ENCODE measurements at places on chromosomes 13 and 19.

GRCh38 chr19:56905631-56906150 is 65.2 kb upstream of the PEG3 start:
- DNase-seq: no peak

GRCh38 chr19:7603919-7604318 is 8.3 kb downstream of the CAMSAP3 start:
- no peak for DNase-seq

GRCh38 chr13:74184283-74184682 is 50.1 kb upstream of the KLF12 start:
- no peak for DNase-seq

- DNase-seq: no peak
Measured at GRCh38 chr13:24068472-24068871, 92.0 kb upstream of the SPATA13 start.

DNA sequence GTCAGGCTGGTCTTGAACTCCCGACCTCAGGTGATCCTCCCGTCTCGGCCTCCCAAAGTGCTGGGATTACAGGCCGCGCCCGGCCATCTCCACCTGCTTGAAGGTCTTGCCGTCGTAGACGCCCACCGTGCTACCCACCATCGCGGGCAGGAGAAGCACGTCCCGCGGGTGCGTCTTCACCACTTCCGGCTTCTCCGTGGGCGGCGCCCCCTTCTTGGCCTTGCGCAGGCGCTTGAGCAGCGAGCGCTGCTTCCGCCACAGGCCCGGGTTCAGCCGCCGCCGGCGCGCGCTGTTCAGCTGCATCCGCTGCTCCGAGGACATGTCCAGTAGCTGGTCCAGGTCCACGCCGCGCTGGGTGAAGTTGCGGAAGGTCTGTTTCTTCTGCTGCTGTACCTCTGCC is 21.6 kb downstream of the EFNA2 start:
- no peak for DNase-seq

GRCh38 chr19:3108775-3109174 is 14.6 kb downstream of the GNA11 start:
- DNase-seq: peak; percentile 48

DNA sequence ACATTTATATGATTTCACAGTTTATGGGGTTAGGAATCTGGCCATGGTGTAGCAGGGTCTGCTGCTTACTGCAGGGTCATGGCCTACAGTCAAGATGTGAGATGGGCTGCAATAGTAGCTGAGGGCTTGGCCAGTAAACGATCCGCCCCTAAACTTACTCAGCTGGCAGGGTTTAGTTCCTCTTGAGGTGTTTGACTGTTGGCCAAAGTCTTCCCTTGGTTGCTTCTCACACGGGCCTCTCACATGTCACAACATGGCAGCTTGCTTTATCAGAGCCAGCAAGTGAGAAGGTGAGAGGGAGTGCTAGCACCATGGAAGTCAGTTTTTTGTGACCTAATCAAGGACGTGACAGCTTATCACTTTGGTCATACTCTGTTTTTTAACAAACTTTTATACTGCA is 77.1 kb downstream of the DNAJC3 start:
- DNase-seq: no peak

DNA sequence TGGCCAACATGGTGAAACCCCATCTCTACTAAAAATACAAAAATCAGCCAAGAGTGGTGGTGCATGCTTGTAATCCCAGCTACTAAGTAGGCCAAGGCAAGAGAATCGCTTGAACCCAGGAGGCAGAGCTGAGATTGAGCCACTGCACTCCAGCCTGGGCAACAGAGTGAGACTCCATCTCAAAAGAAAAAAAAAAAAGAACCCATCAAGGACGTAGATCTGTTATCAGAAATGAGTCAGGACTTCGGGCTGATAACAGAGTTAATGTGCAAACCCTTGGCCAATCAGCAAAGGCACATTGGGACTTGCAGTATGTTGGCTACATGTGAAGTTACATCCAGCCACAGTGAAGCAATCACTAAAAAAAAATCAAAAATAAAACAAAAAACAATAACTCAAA is 4.8 kb upstream of the LGALS7B start:
- no peak for DNase-seq

DNA sequence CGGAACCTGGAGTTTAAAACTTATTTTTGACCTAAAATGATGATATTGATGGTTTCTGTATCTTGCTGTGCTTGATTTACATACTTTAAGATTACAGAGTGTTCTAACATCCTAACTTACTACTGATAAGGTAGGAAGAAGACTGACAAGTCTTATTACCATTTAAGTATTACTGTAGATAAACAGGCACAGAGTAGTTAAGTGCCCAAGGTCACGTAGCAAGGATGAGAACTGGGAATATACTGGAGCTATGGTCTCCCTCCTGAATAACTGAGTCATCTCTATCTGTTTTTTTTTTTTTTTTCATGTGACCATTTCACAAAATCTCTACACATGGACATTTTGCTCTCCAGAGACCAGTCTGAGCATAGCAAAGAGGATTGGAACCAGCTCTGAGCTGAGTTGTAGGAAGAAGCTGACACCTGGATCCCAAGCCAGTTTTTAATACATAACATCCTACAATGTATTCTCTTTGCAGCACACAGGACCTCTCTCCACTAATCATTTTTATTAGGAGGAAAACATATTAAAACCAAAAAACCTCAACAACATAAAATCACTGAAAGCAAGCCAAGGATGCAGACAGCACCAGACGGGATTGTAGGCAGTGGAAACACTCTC is 173.5 kb downstream of the DNAJC15 start:
- no peak for DNase-seq

Data from NCI-H1417 (cell line).